Left kidney (tissue), 8 donors: ENCODE measurements at places on chromosomes 3 and 15. TPM values are rescaled to one million over a fixed set of nuclear protein-coding genes. Genes with fewer than 3 reads are reported as not detected.

DNA sequence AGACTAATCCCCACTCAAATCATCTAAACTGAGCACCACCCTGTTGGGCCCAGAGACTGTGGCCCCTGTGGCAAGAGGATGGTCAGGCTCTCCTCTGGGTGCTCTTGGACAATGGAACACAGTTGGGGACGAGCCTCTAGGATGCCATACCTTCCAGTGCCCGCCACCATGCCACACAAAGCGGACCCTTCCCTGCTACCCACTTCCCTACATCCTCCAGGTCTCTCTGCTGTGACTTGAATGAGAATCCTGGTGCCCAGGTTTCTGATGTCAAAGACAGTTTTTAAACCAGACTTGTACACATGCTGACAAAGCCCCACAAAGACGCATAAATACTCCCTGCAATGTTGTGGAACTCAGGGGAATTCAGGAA is 4.7 kb downstream of the CCDC51 start:
- no peak for DNase-seq

GRCh38 chr15:62124973-62125303 is 40.1 kb downstream of the C2CD4B start:
- DNase-seq, result no peak

DNA sequence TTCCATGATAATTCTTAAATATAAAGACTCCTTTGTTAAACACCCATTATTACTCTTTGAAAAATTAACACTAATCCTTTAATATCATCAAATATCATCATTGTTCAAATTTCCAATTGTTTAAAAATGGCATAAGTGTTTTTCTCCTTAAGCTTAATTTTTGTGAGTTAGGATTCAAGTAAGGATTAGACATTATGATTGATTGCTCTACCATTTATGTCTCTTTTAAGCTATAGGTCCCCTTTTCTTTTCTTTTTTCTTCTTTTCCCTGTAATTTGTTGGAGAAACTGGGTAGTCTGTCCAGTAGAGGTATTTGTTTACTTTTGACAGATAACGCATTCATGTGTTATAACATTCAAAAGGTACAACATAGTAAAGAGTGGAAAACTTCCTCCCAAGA is 9.1 kb downstream of the ABHD2 start:
- no peak for DNase-seq

GRCh38 chr15:89837830-89838178 is 23.2 kb upstream of the ANPEP start:
- no peak for DNase-seq

DNA sequence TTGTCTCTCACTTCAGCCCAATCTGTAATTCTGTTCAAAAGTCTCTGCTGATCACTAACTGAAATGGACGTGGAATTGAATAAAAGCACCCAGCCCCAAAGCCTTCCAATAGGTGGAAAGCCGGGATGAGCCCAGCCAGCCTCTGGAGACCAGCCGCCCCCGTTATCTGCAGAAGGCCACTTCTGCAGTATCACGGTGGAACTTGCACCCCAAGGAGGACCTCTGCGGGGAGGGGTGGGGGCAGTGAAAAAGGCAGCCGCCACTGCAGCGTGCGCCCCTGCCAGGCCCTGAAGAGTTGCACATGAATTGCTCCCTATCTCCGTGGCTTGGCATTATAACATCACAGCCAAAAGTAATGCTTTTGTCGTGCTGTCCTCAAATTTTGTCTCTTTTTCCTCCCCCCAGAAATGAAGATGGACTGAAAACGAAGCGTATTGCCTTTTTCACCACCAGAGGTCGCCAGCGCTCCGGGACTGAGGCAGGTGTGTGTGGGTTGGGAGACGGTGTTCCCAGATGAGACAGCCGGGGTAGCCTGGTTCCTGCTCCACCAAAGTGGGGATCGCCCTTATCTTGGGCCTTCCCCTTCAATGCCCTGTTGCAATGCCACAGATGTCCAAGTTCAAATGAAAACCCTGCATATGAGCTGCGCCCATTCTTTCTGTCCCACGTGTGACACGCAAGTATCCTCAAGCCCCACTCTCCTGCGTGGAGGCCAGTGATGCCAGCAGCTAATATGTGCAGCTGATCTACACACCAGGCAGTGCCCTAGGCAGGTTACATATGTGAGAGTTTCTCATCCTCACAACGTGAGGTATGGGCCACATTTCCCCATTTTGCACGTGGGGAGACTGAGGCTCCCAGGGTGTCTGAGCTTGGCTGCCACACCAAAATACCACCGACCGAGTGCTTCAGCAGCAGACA is 96.0 kb downstream of the LRRK1 start:
- peak; percentile 63 for DNase-seq

GRCh38 chr15:23690450-23690852 is 3.3 kb upstream of the NDN start:
- peak; percentile 82 for DNase-seq

DNA sequence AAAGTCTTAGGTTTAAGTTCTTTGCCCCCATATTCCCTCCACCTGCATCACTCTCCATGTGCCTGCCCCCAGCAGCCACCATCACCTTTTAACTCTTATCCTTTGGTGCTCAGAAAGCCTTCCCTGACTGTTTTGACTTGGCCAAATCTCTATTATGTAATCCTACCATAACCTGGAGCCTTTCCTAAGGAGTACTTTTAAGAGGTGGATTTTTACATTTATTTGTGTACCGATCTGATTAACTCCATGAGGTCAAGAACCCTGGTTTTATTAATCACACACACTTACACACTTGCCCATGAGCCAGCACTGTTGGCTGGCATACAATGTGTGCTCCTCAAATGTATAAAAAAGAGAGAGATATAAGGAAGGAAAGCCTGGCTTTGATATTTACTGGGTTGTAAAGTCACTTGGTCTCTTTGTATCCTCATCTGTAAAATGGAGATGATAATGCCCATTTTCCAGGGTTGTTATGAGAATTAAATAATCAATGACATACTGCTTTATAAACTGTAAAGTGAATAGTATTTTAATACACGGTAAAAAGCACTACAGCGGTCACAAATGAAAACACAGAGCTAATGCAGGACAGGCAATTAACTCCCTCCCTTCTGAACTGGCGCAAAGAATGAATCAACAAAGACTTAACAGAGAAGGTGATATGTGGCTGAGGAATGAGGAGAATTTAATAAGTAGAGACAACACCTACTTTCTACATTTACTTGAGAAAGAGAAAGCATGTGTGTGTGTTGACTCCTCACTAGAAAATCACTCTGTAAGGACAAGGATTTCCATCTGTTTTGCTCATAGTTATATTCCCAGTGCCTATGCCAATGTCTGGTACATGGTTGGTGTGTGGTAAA is 45.4 kb downstream of the ATP13A4 start:
- DNase-seq, result no peak

Gene CHRD
- 10.6 TPM for polyA plus RNA-seq

Gene PTH1R
- 178 TPM for polyA plus RNA-seq

Gene KAT2B
- polyA plus RNA-seq, result 29.9 TPM

Gene DISP2
- polyA plus RNA-seq, result 0.35 TPM

Gene ADGRG7
- polyA plus RNA-seq, result not detected

Gene C15orf62
- 3.3 TPM for polyA plus RNA-seq

Gene CCR8
- polyA plus RNA-seq, result not detected
